ENCODE measurements at places on chromosomes 12 and 14.
A peak's percentile ranks its signal among the peaks of the same experiment; 100 is the strongest.

- no peak for DNase-seq
These were observed 340.2 kb downstream of the MED13L start for GRCh38 chr12:115936997-115937916.

DNA sequence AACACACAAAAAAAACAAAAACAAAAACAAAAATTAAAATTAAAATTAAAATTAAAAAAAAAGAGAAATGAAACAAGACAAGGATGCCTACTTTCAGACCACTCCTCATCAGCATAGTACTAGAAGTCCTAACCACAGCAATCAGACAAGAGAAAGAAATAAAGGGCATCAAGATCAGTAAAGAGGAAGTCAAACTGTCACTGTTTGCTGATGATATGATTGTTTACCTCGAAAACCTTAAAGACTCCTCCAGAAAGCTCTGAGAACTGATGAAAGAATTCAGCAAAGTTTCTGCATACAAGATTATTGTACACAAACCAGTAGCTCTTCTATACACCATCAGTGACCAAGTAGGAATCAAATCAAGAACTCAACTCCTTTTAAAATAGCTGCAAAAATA lies 29.2 kb downstream of the ALG10 start:
- DNase-seq: no peak

DNA sequence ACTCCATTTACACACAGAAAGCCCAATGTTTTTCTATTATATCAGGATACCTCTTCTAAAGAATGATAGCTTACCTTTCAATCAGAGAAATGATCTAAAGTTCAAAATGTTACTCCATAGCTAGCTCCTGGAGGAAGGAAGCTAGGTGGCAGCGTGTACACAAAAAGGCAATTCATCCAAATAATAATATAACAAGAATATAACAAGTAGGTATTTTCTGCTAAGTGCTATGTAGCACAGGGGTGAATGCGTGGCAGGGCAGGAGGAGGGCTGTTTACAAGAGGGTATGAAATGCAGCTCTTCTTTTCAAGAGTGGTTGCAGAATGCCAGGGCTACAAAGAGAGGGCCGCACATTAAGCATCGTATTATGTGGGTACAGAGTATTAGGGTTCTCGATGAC lies 663 bp upstream of the SNAPC1 start:
- no peak for DNase-seq

DNA sequence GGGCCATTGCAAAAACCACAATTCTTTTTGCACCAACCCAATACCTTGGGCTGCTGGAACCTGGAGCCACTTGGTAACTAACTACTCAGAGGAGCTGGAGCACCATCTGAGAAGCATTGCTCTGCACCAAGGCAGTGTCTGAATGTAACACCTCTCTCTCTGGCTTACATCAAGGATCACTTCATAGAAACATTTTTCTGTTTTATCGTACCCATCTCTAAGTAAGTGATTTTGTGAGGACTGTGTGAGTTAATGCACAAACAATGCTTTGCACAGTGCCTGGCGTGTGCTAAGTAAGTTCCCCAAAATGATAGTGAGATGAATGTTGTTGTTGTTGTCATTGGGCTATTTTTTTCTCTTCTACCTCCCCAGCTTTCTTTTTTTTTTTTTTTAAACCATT lies 111.4 kb downstream of the ADCK1 start:
- DNase-seq: no peak

DNA sequence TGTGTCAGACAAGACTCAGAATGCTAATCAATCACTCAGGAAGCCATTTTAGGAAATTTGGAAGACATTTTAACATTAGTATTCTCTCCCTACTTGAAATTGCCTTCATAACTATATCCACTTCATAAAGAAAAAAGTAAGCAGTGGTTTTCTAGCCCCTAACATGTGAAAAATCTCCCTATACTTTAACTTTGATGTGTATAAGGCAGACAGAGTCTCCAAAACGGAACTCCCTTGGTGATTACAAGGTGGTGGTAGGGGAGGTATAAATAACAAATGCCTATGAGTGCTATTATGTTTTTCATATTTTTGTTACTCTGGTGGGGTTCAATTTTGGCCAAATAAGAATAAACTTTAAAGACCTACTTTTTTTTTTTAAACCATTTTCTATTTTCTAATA lies 300.3 kb downstream of the BTG1 start:
- no peak for DNase-seq

DNA sequence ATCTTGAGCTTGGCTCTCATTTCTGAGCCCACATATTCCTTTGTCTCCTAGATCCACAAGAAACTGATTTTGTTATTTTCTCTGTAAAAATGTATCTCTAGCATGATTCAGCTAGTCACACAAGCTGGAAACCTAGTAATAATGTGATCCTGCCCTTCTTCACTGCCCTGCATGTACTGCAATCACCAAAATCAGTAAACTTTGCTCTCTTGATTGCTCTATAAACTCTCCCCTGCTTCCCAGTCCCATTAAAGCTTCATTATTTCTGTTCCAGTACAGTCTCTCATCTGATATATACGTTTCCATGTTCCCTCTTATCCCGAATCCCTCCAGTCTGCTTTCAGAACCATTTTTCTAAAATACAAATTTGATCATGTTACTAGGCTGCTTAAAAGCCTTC lies 166.5 kb downstream of the MSRB3 start:
- no peak for DNase-seq

- no peak for DNase-seq
These were observed 624.1 kb upstream of the FOXG1 start for GRCh38 chr14:28142400-28143015.

GRCh38 chr14:77181603-77182437 lies at the start of gene TMEM63C:
Gene TMEM63C (plus strand): TSS chr14:77181798. CDS start chr14:77218814, 37,016 bp downstream.
- DNase-seq: peak; percentile 74

- DNase-seq: no peak
These were observed 77.6 kb downstream of the PTPRR start for GRCh38 chr12:70842942-70843341.

- DNase-seq: no peak
These were observed 26.8 kb downstream of the KLRK1 start for GRCh38 chr12:10362828-10363657.

DNA sequence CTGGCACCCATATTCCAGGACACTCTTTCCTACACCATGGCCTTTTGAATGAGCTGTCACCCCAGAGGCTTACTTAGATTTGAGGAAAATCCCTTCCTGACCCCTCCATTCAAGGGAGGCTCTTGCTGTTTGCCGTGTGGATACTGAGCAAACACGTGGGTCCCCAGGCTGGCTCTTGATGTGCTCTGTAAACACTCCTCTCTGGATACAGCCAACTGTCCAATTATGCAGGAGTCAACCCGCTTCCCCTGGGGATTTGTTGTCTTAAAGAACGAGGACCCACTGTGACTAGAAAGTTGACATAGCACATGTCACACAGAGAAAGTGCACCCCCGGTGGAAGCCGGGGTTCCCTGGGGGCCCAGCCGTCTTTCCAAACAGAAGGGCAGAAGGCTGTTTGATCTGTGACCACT lies 75.8 kb upstream of the CEP83 start:
- DNase-seq: no peak

- DNase-seq: no peak
These were observed 11.7 kb downstream of the BATF start for GRCh38 chr14:75533791-75534555.

DNA sequence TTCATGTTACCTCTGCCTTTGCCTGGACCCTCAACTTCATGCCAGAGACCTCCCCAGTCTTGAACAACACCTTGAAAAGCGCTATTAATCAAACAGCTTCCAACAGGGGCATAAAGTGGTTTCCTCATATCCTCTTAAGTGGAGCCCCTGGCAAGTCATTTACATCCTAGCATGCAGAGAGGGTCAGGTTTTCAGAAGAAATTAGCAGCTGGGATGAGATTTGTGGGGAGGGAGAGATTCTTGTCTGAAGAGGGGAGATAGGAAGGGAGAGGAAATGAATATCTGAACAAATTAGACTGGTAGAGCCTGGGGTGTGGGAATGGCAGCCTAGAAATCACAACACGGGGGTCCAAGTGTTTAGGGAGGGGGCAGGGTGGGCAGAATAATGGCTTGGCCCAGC lies 45.6 kb downstream of the CALM1 start:
- no peak for DNase-seq

GRCh38 chr12:104682790-104683279 lies 226.1 kb downstream of the CHST11 start:
- DNase-seq: peak; percentile 82

DNA sequence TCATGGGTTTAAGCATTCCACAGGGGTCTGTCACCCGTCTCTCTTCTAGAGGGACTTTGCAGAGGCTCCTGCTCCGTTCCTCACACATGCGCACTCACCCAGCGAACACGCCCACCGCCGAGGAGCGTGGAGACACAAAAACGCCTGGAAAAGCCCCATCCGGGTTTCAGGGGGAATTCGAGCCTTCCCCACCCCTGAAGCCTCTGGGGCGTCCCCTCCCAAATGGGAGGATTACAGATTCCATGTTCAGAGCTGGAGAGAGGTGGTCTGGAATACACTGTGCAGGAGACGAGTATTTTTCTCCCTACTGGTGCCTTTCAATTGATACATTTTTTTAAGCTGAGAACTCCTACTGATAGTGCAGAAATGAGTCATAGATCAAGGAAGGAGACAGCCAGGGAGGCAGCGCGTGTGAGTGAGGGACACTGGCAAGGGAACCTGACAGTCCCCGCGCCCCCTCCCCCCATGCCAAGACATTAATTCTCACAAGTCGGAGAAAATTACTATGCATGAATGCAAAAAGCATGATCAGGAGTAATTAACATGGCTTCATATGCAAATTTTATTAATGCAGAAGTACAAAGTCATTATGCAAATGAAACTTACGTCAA lies 36.9 kb downstream of the BCL11B start:
- peak; percentile 77 for DNase-seq

DNA sequence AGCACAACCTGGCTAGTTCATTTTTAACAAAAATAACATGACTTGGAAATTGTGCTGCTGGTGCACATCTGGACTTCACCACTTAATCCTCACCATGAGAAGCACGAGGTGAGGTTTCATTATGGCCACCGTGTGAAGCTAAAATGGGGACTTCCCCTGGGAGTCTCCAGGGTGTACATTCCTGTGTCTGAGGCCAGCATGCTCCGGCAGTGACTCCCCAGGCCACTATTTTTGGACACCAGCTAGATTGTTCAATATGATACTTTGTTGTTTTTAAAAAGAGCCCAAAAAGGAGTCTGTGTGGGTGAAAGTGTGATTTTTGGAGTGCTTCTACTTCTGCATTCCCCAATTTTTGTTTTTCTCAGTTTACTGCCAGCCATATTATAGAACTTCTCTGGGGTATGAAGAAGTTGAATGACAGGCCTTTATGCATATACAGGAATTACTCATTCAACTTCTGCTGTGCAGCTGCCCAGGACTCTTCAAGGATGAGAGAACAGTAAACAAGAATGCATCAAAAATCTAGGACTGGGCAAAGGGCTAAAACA lies 16.9 kb upstream of the AICDA start:
- no peak for DNase-seq

GRCh38 chr14:55107766-55108554 lies 21.1 kb upstream of the LGALS3 start:
- peak; percentile 32 for DNase-seq

- DNase-seq: no peak
These were observed 252.5 kb upstream of the TMPO start for GRCh38 chr12:98262902-98263301.

GRCh38 chr14:91866511-91867295 lies 633 bp downstream of the TC2N start:
- no peak for DNase-seq

- DNase-seq: peak; percentile 44
These were observed 756 bp downstream of the TULP3 start for GRCh38 chr12:2891240-2892053.

GRCh38 chr14:21384494-21384851 lies 654 bp upstream of the SUPT16H start:
- no peak for DNase-seq

- no peak for DNase-seq
These were observed 183.9 kb downstream of the ETV6 start for GRCh38 chr12:11833174-11833895.

DNA sequence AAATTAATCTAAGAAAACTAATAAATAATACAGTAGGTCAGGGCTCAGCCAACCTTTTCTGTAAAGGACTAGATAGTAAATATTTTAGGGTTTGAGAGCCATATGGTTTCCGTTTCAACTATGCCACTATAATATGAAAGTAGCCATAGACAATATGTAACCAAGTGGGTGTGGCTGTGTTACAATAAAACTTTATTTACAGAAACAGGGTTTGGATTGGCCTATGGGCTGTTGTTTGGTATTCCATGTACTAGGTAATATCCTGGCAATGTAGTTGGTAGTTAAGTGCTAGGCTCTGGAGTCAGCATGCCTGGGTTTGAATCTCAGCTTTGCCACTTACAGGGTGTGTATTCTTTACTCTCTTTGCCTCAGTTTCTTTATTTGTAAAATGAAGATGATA lies 156.5 kb upstream of the RPH3A start:
- DNase-seq: no peak
